Activated gamma-delta T cell treated with Interleukin-2 at 50 U/mL for 16 hours (primary cell): ENCODE measurements at places on chromosomes 5 and 9.

- DNase-seq = no peak
These were observed 22.6 kb downstream of the RMI1 start for GRCh38 chr9:84003246-84003645.

DNA sequence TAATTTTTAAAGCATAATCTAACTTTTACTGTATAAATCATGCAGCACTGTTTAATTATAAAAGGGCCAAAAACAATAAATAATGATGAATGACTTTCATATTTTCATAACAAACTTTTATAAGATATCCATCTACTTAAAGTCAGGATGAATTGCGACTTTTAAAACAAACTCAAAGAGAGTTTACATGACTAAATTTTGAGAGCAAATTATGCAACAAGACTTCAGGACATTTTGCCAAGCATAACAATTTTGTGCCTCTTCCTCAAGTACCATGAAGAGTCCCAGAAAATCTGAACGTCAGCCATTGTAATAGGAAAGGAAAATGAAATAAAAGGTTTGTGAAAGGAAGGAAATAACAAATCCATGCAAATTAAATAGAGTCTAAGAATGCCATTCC lies 24.4 kb downstream of the ERAP1 start:
- no peak for DNase-seq

GRCh38 chr5:53008751-53009150 lies 19.6 kb downstream of the ITGA2 start:
- no peak for DNase-seq

- DNase-seq = no peak
These were observed 6.0 kb downstream of the SLC46A2 start for GRCh38 chr9:112884721-112885120.

GRCh38 chr9:90296539-90296938 lies 346.1 kb downstream of the DIRAS2 start:
- no peak for DNase-seq

DNA sequence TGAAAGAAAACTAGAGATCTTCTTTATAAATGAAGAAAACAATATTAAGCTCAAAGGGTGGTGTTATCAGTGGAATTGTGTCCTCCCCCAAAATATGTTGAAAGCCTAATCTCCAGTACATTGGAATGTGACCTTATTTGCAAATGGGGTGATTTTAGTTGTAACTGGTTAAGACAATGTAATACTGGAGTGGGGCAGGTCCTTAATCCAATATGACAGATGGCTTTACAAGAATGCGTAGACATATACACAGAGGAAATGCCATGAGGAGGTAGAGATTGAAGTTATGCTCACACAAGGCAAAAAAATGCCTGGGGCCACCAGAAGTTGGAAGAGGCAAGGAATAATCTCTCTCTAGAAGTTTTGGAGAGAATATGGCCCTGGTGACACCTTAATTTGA lies 13.7 kb upstream of the TRIM32 start:
- DNase-seq = no peak

DNA sequence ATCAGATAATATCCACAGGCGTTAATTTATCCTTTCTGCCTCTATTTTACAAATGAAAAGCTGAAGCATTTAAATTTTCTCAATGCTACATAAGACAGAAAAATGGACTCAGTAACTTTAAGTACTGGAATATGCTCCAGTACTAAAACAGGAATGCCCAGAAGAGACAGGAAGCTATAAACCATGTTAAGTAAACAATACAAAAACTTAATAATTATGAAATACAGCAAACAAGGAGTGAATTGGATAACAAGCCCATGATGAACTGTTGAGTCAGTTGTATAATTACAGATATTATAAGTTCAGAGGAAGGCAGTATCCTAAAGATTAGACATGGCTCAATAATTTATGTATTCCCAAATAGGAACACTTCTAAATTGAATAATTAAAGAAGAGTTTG lies 148.5 kb downstream of the CHSY3 start:
- no peak for DNase-seq

DNA sequence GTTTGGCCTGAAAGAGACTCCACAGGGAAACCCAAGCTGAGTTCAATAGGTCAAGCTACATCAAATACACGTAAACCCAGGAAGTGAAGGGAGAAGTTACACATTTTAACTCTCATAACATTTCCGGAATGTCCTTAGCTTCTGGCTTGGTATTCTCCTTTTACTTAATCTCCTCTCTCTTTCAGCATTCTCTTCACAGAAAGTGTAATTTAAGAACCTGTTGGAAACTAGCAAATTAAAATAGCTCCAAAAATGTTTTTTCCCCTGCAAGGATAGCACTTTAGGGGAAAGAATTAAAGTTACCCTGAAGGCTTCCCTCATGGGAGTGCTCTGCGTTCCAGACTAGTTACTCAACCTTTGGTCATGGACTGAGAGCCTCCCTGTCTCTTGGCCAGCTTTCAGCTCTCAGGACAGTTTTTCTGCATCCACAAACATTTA lies 292.7 kb upstream of the TARS1 start:
- no peak for DNase-seq

DNA sequence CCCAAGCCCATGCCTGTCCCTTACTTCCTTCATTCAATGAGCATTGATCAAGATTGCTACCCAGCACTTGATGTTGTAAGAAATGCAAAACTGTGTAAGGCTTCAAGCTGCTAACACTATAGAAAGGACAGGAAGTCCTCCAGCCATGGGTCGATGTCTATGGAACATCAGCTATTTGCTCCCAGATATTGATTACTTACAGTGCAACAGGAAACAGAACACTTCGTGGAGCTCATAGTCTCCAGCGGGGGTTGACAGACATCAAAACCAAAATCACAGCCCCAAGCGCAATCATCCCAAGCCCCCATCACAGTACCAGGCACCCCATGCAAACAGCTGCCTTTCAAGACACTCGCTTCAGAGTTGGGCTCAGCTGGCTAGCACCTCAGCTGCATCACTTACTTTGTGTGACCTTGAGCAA lies 26.8 kb upstream of the DUSP1 start:
- DNase-seq = no peak

GRCh38 chr9:20728493-20729220 lies 44.6 kb downstream of the FOCAD start:
- no peak for DNase-seq

DNA sequence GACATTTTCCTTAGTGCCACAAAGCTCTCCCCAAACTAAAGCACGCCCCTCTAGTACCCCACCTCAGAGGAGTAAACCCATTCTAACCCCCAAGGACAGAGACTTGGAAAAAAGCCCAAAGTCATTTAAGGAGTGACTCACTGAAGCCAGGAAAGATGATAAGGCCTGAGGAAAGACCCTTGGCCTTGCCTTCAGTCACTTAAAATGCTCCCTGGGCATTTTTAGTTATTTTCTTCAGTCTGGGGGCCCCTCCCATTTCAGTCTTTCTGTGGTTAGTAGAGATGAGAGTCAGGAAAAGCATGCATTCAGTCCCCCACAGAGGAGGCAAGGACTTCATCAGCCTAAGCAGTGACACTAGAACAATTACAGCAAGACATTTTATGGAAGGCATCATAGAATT lies 13.7 kb upstream of the TLX3 start:
- no peak for DNase-seq

DNA sequence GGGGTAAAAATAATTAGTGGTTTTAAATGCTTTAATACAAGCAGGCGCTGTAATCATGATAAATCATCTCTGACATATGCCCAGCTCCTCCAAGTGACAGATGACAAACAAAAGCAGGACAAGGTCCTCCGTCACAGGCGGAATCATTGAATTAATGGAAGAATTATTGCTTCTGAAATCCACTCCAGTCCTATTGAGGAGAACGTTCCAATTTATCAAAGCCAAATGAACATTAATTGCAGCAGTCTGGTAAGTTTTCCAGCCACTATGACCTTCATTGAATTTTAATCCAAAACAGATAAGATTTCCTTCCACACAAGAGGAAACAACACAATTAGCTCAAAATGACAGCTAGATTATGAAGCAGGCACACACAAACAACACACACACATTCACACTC lies 136.8 kb downstream of the ASTN2 start:
- no peak for DNase-seq

DNA sequence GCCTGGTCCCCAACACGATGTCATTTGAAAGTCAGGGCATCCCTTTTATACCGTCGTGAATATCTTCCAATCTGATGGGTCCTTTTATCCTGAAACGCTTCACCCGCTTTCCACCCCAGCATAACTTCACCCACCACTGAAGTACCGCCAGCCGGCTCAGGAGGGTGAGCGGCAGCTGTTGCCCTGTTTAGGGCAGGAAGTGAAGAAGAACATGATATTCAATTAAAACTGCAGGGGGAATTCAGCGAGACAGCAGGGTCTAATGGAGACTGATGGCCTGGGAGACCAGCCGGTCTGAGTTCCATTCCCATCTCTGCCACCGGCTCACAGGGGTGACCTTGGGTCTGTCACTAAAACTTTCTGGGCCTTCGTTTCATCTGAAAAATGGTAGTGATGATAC lies 68.2 kb upstream of the EGFLAM start:
- DNase-seq = no peak

DNA sequence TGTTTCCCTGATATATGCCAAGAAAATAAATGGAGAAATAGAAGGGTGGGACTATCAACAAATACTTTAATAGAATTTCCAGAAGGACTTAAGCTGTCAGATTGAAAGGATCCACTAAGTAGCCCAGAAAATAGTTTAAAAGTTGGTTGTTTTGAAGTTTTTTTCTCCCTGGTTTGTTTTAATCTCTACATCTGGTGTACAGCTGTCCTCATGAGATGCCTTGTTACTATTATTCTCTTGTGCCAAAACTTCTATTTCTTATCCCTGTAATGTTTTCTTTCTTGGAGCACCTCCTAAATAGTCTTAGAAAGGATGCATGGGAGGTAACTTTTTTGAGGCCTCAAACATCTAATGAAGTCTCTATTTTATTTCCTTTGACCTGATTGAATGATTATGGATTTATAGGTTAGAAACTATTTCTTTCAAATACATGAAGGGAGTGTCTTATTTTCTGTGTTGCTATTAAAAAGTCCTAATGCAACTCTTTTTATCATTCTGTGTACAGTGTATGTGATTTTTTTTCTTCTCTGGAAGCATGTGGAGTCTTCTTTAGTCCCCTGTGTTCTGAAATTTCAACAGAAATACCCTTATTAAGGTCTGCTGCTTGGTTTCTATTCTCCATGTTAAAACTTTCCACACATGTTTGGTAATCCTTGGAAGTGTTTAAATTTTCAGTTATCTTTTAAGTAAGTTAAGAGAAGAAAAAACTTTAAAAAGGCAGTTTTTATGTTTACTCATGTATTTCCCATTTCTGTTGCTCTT lies 140.0 kb upstream of the CDKN2B start:
- no peak for DNase-seq

GRCh38 chr5:82917584-82917983 lies 159.6 kb downstream of the TMEM167A start:
- DNase-seq = no peak

GRCh38 chr9:136378170-136379002 lies 4.9 kb upstream of the CARD9 start:
- DNase-seq = no peak

GRCh38 chr5:13331585-13331984 lies 612.9 kb downstream of the DNAH5 start:
- DNase-seq = no peak

- no peak for DNase-seq
These were observed 154.2 kb upstream of the SV2C start for GRCh38 chr5:75928992-75929391.

GRCh38 chr5:39428640-39429039 lies 3.9 kb upstream of the DAB2 start:
- DNase-seq = no peak

DNA sequence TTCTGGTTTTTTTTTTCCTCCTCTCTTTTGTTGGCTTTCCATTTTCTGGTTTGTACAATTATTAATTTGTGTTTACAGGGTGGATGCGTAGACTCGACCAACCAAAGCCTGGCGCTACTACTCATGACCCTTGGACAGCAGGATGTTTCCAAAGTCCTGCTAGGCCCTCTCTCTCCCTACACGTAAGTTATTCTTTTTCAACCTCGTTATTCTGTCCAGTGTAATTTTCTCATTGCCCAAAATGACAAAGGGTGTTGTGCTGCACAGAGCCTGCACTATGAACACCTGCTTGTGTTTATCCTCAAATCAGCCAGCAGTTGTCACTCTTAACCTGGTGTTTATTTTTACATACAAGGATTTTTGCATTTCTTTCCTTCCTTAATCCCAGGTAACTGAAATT lies 56.6 kb downstream of the RCL1 start:
- no peak for DNase-seq

DNA sequence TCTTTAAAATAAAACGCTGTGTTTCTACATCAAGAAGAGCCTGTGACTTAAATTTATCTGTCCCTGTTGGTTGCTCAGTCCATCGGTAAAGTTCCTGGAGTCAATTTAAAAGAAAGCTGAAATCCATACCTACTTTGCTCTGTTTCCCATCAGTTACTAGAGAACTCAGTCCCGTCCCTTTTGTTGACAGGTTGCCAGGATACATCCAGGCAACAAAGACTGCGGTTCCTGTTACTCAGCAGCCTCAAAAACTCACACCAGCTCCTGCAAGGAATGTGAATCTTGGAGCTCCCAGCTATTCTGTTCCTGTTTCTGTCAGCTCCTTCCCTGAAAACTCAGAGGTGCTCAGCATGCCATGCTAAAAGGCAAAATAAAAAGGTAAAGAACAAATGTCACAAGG lies at the start of gene ZNF474:
ZNF474 (plus strand) TSS at position 241 of the 400 bp plus-strand sequence. CDS start 22,445 bp downstream, outside the sequence.
- DNase-seq = no peak

DNA sequence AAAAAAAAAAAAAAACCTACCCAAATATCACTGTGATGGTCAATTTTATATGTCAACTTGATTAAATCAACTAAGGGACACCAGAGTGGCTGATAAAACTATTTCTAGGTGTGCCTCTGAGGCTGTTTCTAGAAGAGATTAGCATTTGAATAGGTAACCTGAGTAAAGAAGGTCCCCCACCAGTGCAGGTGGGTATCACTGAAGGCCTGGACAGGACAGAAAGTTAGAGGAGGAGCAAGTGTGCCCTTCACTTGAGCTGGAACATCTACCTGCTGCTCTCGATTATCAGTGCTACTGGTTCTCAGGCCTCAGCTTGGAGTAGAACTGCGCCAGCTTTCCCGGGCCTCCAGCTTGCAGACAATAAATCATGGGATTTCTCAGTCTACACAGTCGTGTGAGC lies 88.7 kb downstream of the TLE1 start:
- no peak for DNase-seq

- DNase-seq = no peak
These were observed 662.0 kb upstream of the CDH18 start for GRCh38 chr5:20649966-20650365.

DNA sequence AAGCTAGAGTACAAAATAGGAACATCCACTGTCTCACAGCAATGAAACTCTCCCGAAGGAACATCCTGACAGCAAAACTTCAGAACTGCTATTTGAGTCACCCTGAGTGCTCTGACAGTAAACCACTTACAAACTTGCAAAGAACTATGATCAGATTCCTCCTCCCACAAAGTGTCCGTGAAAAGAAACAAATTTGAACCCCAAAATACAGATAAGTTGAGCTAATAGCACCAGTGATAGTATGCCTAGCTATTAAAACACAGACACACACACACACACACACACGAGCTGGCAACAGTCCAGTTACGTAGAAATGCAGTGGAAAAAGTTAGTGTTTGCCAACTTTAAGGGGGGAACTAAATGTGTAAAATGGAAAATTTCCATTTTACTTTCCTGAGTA lies 3.1 kb upstream of the GLIS3 start:
- DNase-seq = no peak

- no peak for DNase-seq
These were observed 69.4 kb upstream of the SPATA31D4 start for GRCh38 chr9:81858657-81859430.

- DNase-seq = no peak
These were observed 147.3 kb downstream of the ARSB start for GRCh38 chr5:78837836-78838235.

- no peak for DNase-seq
These were observed 30.1 kb upstream of the NFIB start for GRCh38 chr9:14344053-14344524.
